ENCODE measurements at places on chromosomes 6 and 20. TPM values are rescaled to one million over a fixed set of nuclear protein-coding genes. Genes with fewer than 3 reads are reported as not detected.

DNA sequence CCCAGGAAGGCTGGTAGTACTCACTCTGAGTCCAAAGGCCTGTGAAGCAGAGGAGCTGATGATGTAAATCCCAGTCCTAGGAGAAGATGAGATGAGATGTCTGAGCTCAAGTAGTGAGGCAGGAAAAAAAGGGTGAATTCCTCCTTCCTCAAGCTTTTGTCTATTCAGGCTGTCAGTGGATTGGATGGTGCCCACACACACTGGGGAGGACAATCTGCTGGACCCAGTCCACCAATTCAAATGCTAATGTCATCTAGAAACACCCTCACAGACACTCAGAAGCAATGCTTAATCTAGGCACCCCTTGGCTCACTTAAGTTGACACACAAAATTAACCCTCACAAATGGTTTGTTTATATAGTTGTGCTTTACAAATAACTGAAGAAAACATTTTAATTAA, 94.6 kb downstream of the CD109 start:
- no peaks in the 10 kb centered on the region for H3K27me3 ChIP-seq
- DNase-seq = no peak
- no peaks in the 10 kb centered on the region for H3K4me1 ChIP-seq
- no peak overlapping the region for H3K4me3 ChIP-seq

DNA sequence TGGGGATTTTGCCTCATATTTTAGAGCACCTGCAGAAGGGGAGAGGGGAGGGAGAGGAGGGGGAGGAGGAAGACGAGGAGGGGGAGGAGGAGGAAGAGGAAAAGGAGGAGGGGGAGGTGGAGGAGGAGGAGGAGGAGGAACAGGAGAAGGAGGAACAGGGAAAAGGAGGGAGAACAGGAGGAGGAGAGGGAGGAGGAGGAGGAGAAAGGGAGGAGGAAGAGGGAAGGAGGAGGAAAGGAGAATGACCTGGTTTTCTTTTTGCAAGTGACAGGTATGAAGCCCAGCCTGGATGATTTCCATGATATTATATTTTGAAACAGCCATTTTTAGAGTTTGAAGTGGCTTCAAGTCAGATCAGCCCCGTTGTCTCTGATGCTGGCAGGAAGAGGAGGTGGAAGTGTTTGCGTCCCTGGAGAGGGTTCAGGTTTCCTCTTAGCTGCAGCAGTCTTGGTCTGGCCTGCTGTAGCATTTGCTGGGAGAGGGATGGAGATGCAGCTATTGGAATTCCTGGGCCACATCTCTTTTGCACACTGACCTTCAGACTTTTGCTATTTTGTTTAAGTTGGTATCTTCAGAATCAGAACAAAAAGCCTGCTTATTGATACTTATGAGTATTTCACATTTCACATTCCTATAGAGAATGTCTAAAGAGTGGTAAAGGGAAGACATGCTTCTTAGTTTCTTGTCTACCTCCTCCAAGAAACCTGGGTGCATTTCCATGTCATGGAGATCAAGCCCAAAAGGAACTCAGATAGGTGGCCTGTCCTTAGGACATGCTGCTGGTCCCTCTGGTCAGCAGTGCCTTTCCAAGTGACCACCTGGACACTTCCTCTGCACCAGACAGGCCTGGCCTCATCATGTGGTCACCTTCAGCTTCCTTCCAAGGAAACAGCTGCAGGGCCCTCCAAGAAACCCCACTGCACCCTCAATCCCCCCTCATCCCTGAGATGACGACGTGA, 54.3 kb upstream of the IYD start:
- DNase-seq = no peak
- no peaks in the 10 kb centered on the region for H3K36me3 ChIP-seq
- no peaks in the 10 kb centered on the region for H3K27me3 ChIP-seq

The BPIFB4 gene
- polyA plus RNA-seq = not detected

The CTSZ gene
- 3.0 TPM for polyA plus RNA-seq

The R3HDML gene
- polyA plus RNA-seq = not detected
